Fibroblast of the conjunctiva (primary cell): ENCODE measurements at places on chromosomes 4 and X.

- DNase-seq: no peak
These were observed 55.3 kb downstream of the EGF start for GRCh38 chr4:109967798-109968520.

DNA sequence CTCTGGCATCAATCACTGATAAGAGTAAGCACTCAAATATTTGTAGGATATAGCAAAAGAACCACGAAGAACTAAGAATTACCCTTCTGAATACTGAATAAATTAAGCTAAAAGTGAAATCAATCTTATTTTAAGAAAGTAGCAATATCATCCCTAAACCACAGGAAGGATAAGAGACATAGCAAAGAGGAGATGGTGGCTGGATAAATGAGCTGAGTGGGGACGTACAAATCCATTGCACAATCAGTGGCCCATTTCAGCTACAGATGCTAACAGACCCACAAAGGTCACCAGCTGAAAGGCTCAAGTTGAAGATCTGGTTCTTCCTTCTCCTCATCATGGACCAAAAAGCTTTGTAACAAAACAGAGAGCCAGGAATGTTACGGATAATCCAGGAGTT lies 77.1 kb downstream of the SLC9A7 start:
- no peak for DNase-seq

GRCh38 chrX:39907964-39908661 lies 189.6 kb downstream of the BCOR start:
- DNase-seq: peak; percentile 30

DNA sequence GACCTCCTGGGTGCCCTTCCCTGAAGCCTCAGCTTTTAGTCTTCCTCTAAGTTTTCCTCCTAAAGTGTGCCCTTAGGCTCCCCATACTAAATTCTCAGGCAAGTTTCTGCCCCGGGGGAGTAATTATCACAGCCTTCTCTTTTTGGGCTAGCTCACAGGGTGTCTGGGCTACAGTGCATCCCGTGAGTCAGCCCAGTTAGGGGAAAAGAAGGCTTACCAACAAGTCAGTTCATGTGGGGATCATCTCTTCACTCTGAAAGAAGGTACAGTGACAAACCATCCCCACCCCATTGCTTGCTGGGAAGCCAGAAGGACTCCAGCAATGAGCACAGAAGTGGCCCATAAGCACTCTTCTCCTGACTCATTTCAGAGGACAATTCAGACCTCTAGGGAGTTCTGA lies 134.7 kb upstream of the FAM9C start:
- DNase-seq: no peak

DNA sequence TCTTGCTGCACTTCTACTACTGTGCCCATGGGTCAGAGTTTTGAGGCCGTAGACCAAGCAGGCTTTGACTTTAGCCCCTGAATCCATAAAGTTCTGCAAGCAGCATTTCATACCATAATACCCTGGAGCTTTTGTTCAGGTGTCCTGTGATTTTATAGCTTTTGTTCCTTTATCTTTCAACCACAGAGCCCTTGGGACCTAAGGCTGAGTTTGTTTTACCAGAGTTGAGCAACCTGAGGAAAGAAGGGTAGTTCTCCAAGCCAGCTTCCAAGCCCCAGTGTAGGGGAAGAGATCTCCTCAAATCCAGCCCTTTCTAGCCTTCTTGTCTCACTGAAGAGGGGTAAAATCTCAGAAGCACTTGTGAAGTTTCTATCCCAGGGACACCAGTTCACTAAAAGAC lies 35.1 kb downstream of the MAGED2 start:
- DNase-seq: no peak

DNA sequence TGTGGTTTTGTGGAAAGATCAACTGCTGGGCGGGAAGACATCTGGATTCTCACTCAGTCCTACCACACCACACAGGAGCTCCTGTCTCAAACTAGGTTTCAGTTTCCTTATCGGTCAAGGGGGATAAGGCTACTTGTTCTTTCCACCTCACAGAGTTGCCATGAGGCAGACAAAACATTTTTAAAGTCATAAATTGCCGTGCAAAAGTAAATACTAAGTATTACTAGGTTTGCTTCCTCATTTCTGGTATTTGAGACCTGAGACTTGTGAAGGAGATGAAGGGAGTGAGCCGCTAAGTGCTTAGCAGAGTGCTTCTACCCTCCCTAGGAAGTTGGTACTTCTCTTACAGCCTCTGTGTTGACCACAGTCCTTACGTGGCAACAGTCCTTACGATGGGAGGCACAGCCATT lies 1.5 kb downstream of the LAP3 start:
- no peak for DNase-seq

- DNase-seq: no peak
These were observed 351.5 kb upstream of the EMCN start for GRCh38 chr4:100869276-100869675.

- DNase-seq: no peak
These were observed 3.9 kb downstream of the AVPR2 start for GRCh38 chrX:153908219-153908860.

- no peak for DNase-seq
These were observed 655.3 kb upstream of the FRG1 start for GRCh38 chr4:189285377-189285776.

- no peak for DNase-seq
These were observed 807 bp downstream of the SEL1L3 start for GRCh38 chr4:25861951-25862410.

DNA sequence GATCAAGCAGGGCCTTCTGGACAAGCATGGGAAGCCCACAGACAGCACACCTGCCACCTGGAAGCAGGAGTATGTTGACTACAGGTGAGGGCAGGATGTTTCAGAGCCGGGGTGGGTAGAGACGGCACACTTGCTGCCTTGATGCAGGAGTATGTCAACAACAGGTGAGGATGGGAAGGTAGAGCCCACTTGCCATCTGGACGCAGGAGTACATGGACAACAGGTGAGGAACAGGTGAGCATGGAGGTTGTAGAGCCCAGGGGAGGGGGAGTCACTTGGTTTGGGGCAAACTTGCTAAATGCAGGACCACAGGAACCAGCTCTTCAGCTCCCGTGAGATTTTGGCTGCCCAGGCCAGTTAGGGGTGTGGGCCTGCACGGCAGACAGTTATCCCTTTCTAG lies 12.0 kb downstream of the DKC1 start:
- no peak for DNase-seq
